ENCODE measurements at places on chromosomes 7 and 10.

GRCh38 chr10:101832325-101832771 lies 11.3 kb downstream of the KCNIP2 start:
- no peak for DNase-seq

DNA sequence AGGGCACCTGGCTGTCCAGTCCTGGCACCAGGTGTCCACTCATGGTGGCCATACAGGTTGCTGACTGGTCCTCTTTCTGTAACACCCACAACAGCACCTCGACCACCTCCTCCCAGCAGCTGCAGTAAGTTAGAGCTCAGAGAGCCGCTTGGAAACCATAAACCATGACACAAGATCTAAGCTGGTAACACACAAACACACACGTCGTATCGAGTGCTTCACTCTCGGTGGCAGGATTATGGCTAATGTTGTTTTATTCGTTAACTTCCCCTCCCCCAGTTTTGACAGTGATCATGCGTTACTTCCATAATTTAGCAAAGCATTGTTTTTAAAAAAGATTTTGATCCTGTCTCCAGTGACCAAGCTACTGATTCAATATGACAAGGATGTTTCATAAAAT lies 59.7 kb downstream of the CAMK2B start:
- DNase-seq = no peak

DNA sequence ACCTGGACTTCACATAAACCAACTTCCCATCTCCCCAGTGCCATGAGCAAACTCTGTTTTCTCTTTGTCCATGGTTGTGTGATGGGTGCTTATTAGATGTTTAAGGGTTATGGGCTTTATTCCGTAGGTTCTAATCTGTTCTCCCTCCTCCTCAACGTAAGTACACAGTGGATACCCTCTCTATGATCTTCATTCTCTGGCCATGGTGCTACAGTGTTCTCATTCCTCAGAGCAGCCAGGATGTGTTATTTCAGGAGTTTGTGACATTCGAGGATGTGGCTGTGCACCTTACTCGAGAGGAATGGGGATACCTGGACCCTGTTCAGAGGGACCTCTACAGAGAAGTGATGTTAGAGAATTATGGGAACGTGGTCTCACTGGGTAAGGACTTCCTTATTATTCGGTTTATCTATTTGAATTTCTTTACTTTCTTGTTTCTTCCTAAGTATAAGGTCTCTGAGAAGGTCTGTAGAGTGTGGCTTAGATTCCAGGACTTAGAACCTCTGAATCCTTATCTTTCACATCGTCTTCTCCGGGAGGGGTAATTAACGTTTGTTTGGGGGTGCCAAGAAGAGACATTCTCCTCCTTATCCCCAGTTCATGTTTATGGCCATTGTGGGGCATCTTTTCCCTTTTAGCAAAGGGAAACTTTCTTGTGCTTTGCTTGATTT lies 3.8 kb downstream of the ZNF655 start:
- DNase-seq = no peak

GRCh38 chr10:119302172-119302571 lies 94.8 kb downstream of the GRK5 start:
- DNase-seq = no peak

DNA sequence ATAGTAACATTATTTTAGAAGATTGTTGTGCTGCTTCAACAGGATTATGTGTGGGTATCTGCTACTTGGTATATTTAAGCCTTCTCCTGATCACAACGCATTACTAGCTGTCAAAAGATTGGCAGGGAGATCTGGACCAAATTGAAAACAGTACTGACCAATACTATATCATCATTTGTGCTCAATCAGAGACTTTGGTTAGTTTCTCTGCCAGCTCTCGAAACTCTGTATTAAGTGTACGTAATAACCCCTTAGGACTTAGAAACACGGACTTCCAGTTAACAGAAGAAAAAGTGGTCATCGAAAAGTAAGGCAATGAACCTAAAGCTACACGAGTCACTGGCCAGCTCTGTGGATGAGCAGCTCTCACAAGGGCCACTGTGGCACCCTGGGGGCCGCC lies 146.0 kb downstream of the EVX1 start:
- no peak for DNase-seq

DNA sequence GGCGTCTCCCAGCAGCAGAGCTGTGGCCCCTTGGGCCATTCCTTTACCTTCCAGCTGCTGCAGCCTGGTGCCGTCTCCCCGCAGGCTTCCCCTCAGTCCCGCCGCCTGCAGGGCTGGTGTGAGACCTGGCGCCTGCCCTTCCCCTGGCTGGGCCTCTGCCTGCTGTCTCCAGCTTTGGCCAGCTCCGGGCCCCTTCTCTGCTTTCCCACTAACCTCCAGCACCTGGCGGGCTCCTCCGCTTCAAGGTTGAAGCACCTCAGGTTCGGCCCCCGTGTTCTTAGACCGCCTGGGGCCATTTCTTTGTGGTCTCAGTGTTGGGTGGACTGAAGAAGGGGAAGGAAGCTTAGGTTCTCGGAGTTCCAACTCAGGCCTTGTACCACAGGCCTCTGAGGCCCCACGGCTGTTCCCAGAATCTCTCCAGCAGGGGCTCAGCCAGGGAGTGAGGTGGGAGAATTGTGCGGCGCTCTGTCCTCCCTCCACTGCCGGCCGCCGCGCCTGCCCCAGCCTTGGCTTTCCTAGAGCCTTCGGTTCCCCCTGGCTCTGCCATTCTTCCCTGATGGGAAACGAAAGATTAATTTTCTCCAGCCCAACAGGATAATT lies 30.3 kb downstream of the GBX1 start:
- no peak for DNase-seq

DNA sequence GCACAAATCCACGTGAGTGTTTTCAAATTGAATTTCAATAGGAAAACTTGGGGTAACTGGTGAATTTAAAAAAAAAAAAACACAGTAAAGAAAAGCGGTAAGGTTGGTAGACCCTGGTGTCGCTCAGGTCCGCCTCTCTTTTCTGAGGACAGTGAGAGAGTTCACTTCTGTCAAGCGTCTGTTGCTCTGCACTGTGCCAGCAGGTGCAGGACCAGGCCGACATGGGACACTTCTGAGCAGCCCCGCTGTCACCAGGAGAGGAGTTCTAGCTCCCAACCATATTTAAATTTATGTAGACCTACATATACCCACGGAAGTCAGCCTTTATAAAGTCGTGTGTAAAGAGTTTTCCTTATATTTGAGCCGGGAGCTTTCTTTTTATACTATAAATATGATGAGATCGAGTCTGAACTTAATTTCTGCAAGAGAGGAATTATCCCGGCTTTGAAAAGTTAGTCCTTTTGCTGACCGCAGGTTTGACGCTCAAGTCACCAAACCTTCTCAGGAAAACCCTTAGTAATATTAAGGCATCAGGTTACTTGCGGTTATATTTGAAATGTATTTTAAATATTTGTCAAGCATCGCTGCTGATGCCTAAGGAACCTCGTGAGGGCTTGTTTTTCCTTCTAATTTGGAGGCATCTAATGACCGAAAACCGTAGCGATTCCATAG lies 531 bp downstream of the IKZF1 start:
- DNase-seq = peak; percentile 67

- DNase-seq = peak; percentile 66
Measured at GRCh38 chr7:127447326-127447945, 54.9 kb upstream of the ZNF800 start.

GRCh38 chr10:128268015-128268722 lies 141.9 kb upstream of the MKI67 start:
- DNase-seq = no peak

GRCh38 chr10:526651-527312 lies 162.7 kb downstream of the DIP2C start:
- DNase-seq = no peak

GRCh38 chr7:99621271-99621670 lies 4.5 kb downstream of the ZSCAN25 start:
- DNase-seq = no peak

- DNase-seq = no peak
Measured at GRCh38 chr10:44990965-44991364, 9.8 kb upstream of the ZNF22 start.

DNA sequence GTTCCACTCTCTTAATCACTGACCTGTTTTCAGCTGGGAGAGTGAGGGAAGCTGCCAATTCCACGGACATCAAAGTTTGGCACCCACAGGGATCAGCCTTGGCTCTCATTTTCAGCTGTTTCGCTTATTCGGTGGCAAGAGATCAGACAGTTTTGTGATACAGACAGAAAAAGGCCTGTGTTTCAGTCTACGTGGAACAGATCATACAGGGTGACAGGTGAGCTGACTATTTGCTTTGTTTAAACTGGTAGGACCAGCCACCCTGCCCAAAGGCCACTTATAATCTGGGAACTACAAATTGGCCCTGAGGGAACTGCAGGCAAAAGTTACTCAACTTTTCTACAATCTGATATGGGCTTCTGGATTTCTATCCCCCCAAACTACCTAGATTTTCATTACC lies 128.6 kb downstream of the ZNF467 start:
- no peak for DNase-seq

DNA sequence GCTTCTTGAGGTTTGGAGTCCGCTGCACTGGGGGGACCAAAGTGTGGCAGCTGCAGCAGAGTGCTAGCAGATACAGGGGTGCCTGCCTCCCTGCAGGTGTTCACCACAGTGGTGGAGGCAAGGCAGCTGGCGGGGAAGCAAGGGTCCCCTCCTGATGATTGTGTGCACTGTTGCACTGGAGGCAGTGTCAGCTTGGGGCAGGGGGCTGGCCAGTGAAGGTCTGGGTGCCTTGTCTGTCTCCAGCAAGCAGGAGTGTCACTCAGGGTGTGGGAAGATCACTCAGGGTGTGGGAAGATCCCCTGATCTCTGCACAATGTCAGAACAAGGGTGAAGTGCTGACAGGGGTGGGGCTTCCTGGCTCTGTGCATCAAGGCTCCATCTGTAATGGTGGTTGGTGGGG lies 36.3 kb upstream of the PPP1R3A start:
- no peak for DNase-seq

GRCh38 chr10:102727037-102727818 lies 12.8 kb downstream of the SFXN2 start:
- no peak for DNase-seq

- DNase-seq = no peak
Measured at GRCh38 chr7:138388673-138389491, 71.2 kb upstream of the TRIM24 start.

DNA sequence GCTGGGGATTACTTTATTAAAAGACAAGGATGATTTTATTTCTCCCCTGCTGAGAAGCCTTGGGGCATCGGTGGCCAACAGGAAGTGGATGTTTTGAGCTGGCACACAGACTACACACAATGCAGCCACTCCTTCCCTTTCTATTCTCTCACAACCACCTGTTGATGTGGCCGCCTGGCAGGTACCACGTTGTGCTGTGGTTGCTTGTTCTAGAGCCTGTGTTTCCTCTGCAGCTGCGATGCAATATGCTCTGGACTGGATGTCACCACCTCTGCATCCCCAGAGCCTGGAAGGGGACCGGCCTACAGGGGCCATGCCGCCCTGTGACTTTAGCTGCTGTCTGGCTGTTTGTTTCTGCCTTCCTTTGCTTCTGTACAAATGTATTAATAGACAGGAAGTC lies 195.7 kb upstream of the CELF2 start:
- DNase-seq = no peak

DNA sequence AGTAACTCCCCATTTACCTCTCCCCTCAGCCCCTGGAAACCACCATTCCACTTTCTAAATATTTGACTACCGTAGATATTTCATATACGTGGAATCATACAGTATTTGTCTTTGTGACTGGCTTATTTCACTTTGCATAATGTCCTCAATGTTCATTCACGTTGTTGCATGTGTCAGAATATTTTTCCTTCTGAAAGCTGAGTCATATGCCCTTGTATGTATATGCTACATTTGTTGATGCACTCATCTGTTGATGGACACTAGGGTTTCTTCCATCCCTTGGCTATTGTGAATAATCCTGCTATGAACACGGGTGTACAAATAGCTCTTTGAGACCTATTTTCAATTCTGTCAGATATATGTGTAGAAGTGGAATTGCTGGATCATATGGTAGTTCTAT lies 25.8 kb upstream of the TSPAN13 start:
- DNase-seq = no peak

- no peak for DNase-seq
Measured at GRCh38 chr10:48411510-48411909, 105.0 kb downstream of the MAPK8 start.

- no peak for DNase-seq
Measured at GRCh38 chr10:73019100-73019499, 64.5 kb upstream of the PLA2G12B start.

DNA sequence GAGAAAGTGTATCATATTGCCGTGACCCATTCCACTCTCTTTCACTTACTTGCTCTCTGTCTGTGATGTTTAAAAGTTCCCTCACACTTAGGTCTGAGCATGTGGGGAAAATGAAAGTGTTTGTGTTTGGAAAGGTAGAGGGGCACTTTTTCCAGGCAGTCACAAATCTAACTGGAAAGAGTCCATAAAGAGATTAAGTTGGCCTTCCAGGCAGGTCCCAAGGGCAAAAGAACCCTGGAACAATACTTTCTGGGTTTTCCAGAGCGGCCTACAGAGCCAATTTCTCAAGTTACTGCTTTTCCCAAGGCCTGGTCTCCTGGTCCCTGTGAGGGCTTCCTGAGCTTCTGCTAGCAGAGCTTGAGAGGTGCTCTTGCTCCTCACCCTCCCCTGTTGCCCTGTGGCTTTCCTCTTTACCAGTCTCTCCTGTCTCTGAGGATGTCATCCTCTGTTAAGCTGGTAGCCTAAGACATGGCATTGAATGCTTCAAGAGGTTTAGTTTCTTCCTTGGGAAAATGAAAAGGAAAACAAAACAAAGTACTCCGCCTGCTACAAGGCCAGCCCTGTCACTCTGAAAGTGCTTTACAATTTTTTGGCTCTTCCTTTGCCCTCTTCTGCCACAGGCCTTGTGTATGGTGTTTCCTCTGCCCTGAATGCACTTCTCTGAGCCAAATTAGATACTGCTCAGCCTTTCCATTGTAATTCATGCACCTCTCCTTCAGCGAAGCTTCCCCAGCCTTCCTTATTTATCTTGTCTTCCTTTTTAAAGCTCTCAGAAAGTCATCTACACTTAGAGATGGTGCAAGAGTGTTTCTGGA lies 20.1 kb downstream of the TES start:
- no peak for DNase-seq

DNA sequence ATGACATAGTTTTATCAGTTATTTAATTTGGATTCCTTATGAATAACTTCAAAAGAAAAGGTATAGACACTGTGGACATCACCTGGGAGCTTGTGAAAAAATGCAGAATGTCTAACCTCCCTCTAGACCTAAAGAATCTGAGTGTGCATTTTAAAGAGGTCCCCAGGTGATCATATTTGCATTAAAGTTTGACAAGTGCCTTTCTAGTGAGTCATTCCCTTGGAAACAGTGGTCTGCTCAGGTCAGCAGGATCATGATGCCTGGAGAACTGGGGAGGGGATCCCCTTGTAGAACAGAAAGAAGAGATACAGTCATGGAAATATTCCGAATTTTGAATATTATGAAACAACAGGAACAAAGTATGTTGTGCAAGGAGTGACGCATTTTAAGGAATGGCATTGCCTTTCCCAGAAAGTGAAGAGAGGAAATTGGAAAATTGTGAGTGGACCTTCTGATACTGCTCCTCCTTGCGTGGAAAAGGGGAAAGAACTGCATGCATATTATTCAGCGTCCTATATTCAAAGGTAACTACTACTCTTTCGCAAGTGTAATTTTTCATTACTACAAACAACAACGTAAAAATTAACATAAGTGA lies 4.6 kb downstream of the STEAP2 start:
- DNase-seq = no peak

- DNase-seq = no peak
Measured at GRCh38 chr10:210297-210696, 75.0 kb downstream of the ZMYND11 start.

Measured in hematopoietic multipotent progenitor cell treated with erythropoietin and hydrocortisone succinate and interleukin-3 and kit ligand, for 17 days (in vitro differentiated cells).